Esophagus mucosa (tissue), 1 donor: ENCODE measurements at places on chromosomes 7 and 10. TPM values are rescaled to one million over a fixed set of nuclear protein-coding genes. Genes with fewer than 3 reads are reported as not detected.

Gene ADO
- total RNA-seq = 10.0 TPM

Gene LIPJ
- total RNA-seq = 0.12 TPM

Gene TMEM26
- total RNA-seq = 0.24 TPM

Gene ANKRD1
- total RNA-seq = 0.24 TPM
